ENCODE measurements at places on chromosomes 12 and 14.

- no peak for DNase-seq
These were observed 1.7 kb downstream of the AVIL start for GRCh38 chr12:57816855-57817151.

DNA sequence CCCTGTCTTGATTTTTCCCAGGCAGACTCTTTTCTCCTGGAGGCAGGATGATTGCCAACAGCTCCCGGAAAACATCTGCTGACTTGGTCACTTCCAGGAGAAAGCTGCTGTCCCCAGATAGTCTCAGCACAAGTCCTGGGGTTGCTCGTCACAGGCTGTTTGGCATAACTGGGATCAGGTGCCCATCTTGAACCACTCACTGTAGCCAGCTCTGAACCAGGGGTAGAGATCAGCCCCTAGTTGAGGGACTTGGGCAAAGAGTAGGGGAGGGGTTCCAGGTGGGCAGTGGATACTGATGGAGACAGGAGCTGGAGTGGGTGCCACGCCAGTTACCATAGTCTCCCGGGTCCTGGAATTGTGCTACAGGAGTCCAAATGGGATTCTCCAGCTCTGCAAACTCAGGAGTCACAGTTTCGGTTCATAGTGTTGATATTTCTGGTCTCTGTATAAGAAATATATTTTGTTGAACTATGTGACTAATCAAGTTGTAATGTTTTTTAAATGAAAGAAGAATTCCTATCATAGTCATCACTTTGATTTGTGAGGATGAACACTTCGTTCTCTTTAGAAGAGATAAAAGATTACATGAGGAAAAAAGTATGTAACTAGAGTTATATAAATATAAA, 1154.5 kb downstream of the AACS start:
- DNase-seq, result no peak

DNA sequence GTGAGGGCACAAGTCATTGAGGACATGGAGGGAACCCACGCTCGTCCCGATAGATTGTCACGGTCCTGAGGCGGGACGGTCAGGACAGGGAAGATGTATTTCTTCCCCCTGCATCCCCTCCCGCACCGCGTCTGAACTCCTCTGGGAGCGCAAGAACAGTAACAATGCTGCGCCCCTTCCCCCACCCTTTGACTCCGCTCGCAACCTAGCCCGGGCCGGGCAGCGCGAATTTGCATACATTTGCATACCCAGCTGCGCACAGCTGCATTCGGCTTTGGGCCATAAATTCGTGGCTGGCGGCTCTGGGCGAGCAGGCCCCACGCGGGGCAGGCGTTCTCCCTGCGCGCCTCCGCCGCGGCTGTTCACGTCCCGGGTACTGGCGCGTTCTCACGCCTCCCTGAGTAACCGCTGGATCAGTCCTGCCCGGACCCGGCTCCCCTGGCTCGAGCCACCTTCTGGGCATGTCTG, 29.0 kb upstream of the SMUG1 start:
- DNase-seq, result no peak

- no peak for DNase-seq
These were observed 311.7 kb upstream of the CCDC196 start for GRCh38 chr14:66174453-66174891.

DNA sequence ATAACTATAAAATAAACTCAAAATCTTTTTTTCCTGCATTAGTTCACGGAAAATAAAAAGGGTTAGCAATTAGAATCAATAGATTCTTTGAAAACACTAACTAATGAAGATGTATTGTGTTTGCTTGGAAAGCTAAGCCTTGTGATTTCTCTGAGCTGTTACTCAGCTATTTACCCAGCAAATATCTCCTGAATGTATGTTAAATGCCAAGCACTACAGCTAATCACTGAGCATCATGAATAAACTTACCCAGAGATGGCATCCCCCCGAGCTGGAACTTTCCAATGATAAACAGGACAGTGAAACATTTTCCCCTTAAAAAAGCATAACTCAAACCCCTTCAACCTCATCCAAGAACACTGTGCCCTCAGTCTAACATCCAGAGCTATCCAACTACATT, 71.2 kb downstream of the SLC2A13 start:
- no peak for DNase-seq

GRCh38 chr14:44204061-44204835, 302.8 kb downstream of the FSCB start:
- DNase-seq, result no peak

Measured in coronary artery (tissue), 2 donors.